Activated T-cell treated with anti-CD3 and anti-CD28 coated beads, Interleukin-2, amount 50 U/mL, for 4 hours (primary cell): ENCODE measurements at places on chromosomes 5 and 9. TPM values are rescaled to one million over a fixed set of nuclear protein-coding genes. Genes with fewer than 3 reads are reported as not detected.
A peak's percentile ranks its signal among the peaks of the same experiment; 100 is the strongest.

GRCh38 chr5:143652108-143652700, 159.8 kb upstream of the HMHB1 start:
- no peak for DNase-seq

DNA sequence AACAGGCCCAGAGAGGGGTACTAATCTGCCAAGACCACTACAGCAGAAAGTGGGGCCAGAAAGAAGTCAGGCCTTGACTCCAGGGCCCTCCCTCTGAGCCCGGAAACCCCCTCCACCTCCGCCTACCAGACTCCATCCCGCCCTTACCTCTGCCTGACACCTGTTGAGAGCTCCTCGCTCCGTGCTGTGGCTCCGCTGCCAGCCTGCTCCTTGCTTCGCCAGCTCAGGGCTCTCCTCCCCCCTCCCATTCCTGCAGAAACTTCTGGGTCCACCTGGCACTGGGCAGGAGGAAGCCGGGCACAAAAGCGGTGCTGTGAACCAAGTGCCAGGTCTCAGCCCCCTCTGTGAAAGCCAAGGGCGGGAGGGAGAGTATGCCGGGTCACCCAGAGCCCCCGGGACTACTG, 6.4 kb upstream of the ST6GALNAC6 start:
- DNase-seq, result peak; percentile 63

Gene IL5
- total RNA-seq, result 24.1 TPM

Gene BARHL1
- not detected for total RNA-seq

Gene LCN1
- total RNA-seq, result not detected
